ENCODE measurements at places on chromosomes 1 and 21. TPM values are rescaled to one million over a fixed set of nuclear protein-coding genes. Genes with fewer than 3 reads are reported as not detected.
A peak's percentile ranks its signal among the peaks of the same experiment; 100 is the strongest.

GRCh38 chr1:183304440-183305107, 113.6 kb downstream of the NMNAT2 start:
- DNase-seq: no peak

DNA sequence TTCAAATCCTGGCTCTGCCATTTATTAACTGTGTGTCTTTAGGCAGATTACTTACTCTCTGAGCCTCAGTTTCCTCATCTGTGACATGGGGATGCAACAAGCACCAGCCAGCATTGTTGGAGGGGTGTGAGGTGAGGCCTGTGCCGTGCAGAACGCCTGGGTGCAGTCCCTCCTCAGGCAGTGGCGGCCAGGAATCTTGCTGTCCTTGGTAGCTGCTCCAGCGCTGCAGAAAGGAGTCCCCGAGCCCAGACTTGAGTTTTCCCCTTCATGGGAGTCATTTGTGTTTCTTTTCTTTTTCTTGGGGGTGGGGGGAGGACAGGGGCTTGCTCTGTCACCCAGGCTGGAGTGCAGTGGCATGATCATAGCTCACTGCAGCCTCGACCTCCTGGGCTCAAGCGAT, 46.6 kb downstream of the DISP3 start:
- DNase-seq: no peak

PLA2G5 gene
- total RNA-seq: not detected

GRCh38 chr21:42319851-42320572, 4.8 kb upstream of the TFF3 start:
- no peak for DNase-seq

- DNase-seq: no peak
These were observed 24.2 kb upstream of the CACNA1E start for GRCh38 chr1:181459067-181459466.

DNA sequence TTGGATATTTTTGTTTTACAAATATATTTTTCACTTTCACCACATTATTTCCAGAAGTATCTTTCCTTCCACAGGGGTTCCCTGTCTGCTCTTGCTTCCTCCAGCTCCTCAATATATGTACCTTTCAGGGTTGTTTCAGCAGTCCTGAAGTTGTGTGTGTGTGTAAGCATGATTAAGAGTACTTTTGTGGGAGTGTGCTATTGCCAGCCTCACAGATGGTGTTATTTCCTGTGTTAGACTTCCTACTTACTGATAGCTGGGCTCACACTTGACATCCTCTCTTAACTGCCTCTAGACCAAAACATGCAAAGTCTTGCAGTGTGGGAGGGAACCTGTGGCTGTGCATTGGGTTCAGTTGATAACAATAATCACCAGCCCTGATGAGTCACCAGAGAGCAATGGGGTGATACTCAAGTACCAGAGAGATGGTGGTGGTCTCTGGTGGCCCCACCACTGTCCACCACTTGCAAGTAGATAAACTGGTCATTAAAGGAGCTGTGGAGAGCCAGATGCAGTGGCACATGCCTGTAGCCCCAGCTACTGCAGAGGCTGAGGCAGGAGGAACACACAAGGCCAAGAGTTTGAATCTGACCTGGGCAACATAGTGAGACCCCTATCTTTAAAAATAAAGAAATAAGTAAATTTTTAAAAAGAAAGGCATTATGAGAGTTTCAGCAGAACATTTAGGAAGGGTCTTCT, 126.7 kb downstream of the NR5A2 start:
- peak; percentile 26 for DNase-seq

DNA sequence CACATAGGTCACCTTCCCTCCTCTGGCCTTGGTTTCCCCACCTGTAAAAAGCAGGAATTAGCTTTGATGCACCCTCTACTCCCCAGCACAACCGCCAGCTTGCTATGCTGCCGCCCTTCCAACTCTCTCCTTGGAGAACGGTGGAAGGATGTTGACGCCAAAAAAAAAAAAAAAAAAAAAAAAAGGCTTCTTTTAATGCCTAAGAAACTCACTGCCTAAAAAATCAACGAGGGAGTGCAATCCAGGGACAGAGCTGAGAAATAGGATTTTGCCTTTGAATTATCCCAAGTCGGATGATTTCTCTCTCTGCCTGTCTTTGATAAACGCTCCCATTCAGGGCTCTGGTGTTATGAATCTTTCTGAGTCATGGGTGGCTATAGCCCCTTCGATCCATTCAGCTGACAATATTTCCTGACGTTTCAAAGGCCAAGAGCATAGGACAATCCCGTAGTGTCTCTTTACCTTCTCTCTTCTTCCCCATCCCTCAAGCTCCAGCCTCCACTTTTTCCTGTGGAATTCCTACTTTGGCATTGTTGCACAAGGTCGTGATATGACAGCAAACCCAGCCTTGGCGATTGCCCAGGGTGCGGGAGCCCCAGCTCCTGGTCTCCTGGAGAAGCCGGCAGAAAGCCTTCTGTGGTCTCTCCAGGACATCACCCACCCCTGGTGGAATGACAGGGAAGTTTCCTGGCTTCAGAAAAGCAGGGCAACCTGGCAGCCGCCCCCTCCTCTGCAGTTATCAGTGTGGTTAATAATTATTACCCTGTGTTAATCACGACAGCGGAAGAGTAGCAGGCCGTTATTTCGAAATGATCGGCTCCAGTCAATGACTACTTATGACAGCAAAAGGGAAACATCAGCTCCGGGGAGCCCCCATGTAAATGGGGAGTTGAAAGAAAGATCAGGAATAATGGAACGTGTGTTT, 8.0 kb upstream of the PLXNA2 start:
- no peak for DNase-seq

RASAL2 gene
- 29.7 TPM for total RNA-seq

- DNase-seq: no peak
These were observed 19.7 kb upstream of the DIPK1A start for GRCh38 chr1:92980732-92981647.

- DNase-seq: no peak
These were observed 786.6 kb downstream of the ADGRL2 start for GRCh38 chr1:82587371-82587770.

DNA sequence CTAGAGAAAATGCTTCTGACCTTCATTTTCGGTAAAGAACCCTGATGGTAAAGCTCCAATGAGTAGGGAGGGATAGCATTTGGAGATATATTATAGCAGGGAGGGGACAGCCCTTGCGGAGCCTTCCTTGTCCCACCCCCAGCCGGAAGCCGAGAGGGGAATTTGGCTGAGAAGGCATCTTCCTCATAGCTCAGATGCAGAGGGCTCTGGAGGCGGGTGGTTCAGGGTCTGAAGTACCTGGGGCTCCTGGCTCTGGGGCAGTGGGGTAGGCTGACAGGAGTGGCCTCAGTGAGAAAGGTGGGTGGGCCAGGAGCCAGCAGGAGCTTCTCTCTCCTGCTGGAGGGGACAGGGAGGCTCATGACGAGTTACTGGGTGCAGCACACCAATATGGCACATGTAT, 88.0 kb upstream of the IFFO2 start:
- DNase-seq: no peak

GRCh38 chr21:15060543-15061175, 4.1 kb downstream of the NRIP1 start:
- no peak for DNase-seq

DNA sequence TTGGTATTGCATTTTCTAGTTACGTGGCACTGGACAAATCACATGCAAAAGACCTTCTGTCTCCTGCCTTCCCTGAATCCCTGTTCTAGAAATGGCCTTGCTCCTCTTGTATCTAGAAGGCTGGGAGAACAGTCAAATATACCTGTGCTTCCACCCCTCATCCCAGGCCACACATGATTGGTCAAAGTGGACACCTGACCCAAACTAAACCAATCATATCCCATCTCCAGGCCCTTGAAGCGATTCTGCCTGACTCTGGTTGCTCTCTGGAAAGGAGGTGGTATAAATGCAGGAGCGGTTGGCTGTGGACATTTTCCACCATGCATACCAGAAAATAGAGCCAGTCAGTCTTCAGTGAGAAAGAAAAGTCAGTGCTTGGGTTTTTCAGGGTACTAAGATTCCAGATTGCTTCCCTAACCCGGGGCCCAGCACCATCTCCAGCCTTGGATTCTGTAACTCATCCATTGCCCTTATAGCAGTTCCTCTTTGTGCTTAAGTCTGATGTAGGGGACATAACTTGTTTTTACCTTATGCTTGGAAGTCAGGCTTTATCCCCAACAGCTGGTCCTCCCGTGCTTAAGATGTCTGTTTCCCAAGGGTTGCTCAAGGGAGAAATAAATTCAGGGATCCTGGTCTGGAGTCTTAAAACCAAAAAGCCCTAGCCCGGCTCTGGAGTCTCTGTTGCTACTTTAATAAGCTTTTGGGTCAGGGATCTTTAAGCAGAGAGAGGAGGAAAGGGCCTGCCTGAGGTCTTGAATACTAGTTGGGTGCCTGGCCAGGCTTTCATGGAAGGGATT, 7.7 kb upstream of the PHC2 start:
- DNase-seq: no peak

TMEM183A gene
- 64.0 TPM for total RNA-seq

- DNase-seq: no peak
These were observed 40.3 kb upstream of the LRRC8B start for GRCh38 chr1:89484092-89485038.

GRCh38 chr1:99439433-99440075, 175.3 kb downstream of the PLPPR4 start:
- no peak for DNase-seq

RGS8 gene
- total RNA-seq: 0.05 TPM

HRNR gene
- total RNA-seq: not detected
